Hematopoietic multipotent progenitor cell treated with erythropoietin and hydrocortisone succinate and interleukin-3 and kit ligand, for 8 days (in vitro differentiated cells): ENCODE measurements at places on chromosomes 13 and 19.
A peak's percentile ranks its signal among the peaks of the same experiment; 100 is the strongest.

- DNase-seq: no peak
These were observed 16.0 kb downstream of the CDX2 start for GRCh38 chr13:27952876-27953675.

GRCh38 chr13:102376318-102376717, 25.5 kb downstream of the FGF14 start:
- no peak for DNase-seq

DNA sequence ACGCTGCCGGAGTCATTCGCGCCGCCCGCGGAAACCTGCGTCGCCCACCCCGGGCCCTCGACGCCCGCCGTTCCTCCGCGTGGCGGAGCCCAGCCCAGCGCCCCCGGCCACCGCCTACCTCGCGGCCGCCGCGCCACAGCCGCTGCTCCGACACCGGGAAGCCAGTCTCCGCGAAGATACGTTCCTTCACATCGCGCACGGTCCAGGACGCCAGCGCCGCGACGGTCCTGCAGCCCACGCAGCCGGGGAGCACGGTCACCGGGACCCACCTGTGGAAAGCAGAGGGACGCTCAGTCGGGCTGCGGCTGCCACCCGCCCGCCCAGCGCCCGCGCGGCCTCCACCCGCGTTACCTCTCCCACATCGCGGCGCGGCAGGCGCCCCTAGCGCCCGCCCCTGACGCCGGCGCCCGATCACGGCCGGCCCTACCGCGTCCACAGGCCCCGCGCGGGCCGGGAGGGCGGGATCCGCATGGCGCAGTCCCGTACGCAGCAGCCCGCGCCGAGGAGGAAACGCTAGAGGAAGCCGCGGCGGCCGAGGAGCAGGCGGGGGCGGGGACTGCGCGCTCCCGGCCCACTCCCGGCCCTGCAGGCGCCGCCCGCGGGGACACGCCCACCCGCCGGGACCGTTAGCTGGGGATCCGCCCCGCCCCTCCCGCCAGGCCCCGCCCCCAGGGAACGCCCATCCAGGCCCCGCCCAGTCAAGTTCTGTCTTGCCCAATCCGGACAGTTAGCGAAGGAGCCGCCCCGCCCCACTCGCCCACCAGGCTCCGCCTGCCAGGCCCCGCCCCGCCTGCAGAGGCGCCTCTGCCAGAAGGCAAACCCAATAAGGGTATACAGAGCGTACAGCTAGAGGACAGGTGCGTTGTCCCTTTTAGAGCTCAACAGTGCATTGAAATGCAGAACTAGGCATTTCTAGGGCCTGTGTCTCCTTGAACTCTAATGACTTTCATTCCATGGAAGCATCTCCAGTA, 58.2 kb downstream of the SACS start:
- peak; percentile 88 for DNase-seq

DNA sequence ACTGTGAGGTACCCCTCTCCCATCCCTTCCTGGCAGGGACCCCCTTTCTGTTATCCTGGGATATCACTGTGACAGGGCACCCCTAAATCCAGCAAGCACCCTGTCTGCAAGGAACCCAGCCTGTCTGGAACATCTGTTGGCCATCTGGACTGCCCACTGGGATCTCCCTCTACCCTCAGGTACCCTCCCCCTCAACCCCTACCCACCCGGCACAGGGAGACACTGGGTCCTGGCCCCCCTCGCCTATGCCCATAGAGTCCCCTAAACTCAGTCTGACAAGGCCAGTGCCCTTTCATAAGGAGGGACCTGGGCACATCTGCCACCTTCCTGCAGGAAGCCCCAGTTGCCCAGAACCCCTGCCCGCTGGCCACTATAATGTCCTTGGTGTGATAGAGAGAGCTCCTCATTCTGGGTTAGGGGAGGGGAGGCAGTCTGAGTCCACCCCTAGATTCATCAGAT, 2.8 kb upstream of the SLC27A5 start:
- no peak for DNase-seq

DNA sequence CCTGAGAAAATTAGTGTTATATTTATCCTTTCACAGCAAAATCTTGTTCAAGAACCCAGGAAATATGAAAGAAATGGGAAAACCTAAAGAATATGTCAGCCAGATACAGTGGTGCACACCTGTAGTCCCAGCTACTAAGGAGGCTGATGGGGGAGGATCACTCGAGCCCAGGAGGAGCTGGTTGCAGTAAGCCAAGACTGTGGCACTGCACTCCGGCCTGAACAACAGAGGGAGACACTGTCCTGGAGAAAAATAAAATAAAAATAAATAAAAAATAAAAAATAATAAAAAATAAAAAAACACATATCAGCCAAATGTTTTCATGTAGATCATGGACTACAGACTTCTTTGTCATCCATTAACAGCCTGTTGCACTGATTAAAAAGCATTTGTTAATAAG, 244.8 kb upstream of the KLHL1 start:
- no peak for DNase-seq
